Activated CD4-positive, alpha-beta T cell treated with anti-CD3 and anti-CD28 coated beads, Interleukin-2, amount 50 U/mL, for 48 hours (primary cell): ENCODE measurements at places on chromosomes 11 and 22.
A peak's percentile ranks its signal among the peaks of the same experiment; 100 is the strongest.

- DNase-seq: no peak
These were observed 21.1 kb downstream of the B3GAT1 start for GRCh38 chr11:134390706-134391569.

- no peak for DNase-seq
These were observed 16.4 kb downstream of the SLC1A2 start for GRCh38 chr11:35402751-35403660.

GRCh38 chr22:27311698-27312550, 489.6 kb downstream of the MN1 start:
- no peak for DNase-seq

DNA sequence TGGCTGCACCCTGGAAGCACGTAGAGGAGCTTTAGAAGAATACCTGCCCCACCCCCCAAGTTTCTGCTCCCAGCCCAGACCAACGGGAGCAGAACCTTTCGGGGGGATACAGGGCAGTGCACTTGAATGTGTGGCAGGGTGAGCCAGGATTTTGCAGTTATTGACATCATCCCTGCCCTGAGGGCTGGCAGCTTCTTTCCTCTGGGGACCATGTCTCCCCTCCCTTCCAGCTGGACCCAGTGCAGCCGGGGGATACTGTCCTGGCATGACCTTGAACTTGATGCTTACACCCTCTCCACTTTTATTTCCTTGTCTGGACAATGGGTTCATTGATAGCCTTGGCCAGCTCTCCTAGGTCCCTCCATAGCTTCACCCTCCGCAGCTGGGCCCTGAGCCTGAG, 4.1 kb upstream of the CABP7 start:
- DNase-seq: no peak

DNA sequence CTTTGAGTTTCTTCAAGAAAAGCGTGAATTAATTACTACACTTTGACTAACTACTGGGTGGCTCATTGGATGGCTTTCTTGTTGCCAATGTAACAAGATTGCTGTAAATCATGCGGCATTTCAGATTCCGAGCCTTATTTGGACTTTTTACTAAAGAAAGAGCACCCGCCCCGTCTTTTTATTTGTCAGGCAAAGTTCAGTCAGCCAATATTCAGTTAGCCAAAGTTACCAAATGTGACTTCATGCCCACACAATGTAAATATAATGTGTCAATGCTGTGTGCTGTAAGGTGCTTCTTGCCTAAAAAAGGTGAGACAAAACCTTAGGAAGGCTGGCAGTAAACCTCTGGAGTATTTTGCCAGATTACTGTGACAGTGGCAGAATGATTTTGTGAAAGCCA, 14.8 kb downstream of the FLI1 start:
- no peak for DNase-seq

DNA sequence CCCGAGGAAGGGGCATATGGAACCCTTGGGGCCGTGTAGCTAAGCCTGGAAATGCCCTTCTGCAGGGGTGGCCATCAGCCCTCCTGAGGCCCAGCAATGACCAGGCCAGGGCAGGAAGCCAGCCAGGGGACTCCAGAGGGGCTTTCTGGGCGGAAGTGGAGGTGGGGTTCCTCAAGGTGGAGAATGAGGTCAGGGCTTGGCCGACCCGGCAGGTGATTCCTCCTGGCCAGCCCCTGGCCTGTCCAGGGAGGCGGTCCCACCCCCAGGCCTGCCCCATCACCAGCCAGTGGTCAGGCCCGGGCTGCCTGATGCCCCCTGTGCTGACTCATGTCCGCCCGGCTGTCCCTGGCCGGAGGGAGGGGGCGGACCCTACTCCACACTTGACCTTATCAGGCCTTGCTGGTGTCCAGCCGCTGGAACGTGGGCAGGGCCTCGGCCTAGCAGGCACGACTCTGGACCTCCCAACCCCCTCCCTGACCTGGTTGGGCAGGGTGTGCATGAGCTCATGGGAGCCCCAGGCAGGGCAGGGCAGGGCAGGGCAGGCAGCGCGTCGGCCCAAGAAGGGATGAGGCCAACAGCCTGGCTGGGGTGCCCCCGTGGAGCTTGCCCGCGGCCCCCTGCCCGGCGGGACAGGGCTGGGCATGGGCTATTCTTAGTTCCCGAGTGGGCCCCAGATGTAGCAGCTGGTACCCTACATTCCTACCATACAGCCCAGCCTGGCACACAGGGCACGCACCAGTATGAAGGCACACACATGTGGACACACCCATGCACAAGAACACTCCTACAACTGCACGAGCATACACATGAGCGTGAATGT, 35.9 kb downstream of the RPL3 start:
- no peak for DNase-seq

DNA sequence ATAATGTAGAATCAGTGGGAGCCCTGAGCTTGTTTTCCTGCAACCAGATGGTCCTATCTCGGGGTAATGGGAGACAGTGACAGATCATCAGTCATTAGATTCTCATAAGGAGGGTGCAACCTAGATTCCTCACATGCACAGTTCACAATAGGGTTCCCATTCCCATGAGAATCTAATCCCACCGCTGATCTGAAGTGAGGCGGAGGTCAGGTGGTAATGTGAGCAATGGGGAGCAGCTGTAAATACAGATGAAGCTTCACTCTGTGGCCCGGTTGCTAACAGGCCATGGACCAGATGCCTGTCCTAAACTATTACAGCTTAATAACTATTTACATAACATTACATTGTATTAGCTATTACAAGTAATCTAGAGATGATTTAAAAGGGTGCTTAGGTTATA, 17.0 kb downstream of the DIXDC1 start:
- DNase-seq: no peak

DNA sequence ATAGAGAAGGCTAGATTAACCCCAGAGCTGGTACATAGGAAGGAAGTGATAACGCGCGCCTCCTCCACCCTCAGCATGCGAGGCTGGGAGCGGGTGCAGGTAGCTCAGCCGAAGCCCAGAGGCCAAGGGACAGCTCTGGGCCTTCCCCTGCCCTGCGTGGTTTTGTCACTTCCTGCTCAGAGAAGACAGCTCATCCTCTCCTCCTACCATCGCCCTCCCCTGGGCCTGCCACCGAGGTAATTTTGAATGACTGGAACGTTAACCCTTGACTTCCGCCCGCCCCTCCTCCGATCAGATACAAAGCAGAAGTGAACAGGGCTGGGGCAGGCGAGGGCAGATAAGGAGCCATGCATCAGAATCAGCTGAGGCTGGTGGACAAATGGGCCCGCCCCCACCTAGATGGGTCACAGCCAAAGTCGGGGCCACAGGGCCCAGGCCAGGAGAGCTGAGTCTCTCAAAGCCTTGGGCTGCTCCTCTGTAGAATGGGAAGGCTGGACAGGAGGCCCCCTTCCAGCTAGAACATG, 1.6 kb downstream of the RAC2 start:
- peak; percentile 96 for DNase-seq

- no peak for DNase-seq
These were observed 56.5 kb upstream of the FIBIN start for GRCh38 chr11:26937386-26937785.

- no peak for DNase-seq
These were observed 22.9 kb upstream of the CCDC188 start for GRCh38 chr22:20173772-20174171.

- DNase-seq: no peak
These were observed 21.4 kb downstream of the INSC start for GRCh38 chr11:15136166-15136565.
